Activated T-cell treated with anti-CD3 and anti-CD28 coated beads for 4 hours (primary cell): ENCODE measurements at places on chromosomes 3 and 15.

GRCh38 chr3:9137676-9138075, 111.8 kb downstream of the SRGAP3 start:
- no peak for DNase-seq

- DNase-seq = no peak
Measured at GRCh38 chr15:68106656-68107055, 52.5 kb downstream of the PIAS1 start.

GRCh38 chr15:76495487-76495886, 158.9 kb downstream of the ISL2 start:
- no peak for DNase-seq

DNA sequence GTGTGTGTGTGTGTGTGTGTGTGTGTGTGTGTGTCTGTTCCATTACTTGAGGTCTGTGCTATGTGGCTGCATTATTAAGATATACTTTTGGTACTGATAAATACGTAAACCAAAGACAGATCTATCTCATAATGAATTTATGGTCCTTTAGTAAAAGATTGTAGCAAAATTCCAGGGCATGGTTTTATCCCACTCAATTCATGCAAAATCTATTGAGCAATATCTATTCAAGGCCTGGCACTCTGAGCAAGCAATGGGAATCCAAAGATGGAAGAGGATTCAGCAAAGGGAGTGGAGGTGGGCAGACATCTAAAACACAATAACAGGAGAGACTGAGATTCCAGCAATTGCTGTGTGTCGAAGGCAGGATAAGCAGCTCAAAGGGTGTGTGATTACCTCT, 86.8 kb downstream of the RFTN1 start:
- DNase-seq = no peak

GRCh38 chr3:172282850-172283249, 165.4 kb downstream of the GHSR start:
- DNase-seq = no peak

- no peak for DNase-seq
Measured at GRCh38 chr3:59257506-59257905, 207.7 kb upstream of the CFAP20DC start.

DNA sequence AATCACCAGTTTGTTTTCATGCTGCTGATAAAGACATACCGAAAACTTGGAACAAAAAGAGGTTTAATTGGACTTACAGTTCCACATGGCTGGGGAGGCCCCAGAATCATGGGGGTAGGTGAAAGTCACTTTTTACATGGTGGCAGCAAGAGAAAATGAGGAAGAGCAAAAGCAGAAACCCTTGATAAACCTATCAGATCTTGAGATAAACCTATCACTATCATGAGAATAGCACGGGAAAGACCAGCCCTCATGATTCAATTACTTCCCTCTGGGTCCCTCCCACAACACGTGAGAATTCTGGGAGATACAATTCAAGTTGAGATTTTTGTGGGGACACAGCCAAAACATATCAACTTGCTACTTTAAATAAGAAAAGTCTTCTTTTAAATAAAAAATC, 28.9 kb downstream of the CD200R1L start:
- DNase-seq = no peak

DNA sequence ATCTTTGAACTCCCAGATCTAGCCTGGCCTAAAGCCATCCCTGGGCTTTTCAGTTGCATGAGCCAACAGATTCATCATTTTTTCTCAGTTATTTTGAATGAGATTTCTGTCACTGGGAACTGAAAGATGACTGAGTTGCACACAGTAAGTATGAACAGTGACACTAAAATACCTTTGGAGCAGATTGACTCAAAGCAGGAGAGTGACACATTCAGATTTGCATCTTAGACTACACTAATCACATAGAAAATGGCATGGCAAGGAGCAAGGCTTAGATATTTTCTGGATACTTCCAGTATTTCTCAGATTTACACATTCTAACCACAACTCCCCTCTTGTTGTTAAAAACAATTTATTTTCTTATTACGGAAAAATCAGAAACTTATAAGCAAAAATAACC, 32.8 kb downstream of the SEC62 start:
- DNase-seq = no peak

GRCh38 chr3:187015903-187016638, 85.7 kb downstream of the ST6GAL1 start:
- DNase-seq = no peak

- DNase-seq = no peak
Measured at GRCh38 chr3:20648921-20649381, 462.9 kb upstream of the SGO1 start.

- peak; percentile 98 for DNase-seq
Measured at GRCh38 chr3:69051756-69052471, at the start of gene TMF1. Gene TMF1 (minus strand): TSS chr3:69052333. CDS start chr3:69052086, 247 bp downstream.

- DNase-seq = no peak
Measured at GRCh38 chr15:58440922-58441321, 9.1 kb downstream of the LIPC start.

DNA sequence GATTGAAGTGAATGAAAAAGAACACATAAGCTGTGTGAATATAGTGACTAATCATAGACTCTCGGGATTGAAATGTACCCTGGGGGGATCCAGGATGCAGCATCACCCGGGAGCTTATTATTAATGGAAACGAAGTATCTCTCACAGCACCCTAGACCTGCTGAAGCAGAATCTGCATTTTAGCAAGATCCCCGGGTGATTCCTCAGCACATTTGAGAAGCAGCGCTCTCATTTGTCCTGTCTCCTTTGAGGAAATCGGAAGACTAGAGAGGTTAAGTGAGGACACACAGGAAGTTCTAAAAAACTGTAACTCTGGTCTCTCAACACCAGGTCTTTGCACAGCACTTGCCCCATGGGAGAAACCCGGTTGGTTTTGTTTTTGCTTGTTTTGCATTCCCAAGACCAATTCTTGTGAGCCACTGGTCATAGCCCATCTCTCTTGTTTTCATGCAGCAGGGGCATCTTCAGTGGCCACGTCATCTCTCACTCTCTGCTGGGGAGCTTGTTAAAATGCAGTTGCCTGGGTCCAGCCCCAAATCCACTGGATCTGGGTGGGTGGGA, 30.2 kb downstream of the ZNF710 start:
- DNase-seq = no peak

- no peak for DNase-seq
Measured at GRCh38 chr3:57958642-57959422, 49.4 kb upstream of the FLNB start.

DNA sequence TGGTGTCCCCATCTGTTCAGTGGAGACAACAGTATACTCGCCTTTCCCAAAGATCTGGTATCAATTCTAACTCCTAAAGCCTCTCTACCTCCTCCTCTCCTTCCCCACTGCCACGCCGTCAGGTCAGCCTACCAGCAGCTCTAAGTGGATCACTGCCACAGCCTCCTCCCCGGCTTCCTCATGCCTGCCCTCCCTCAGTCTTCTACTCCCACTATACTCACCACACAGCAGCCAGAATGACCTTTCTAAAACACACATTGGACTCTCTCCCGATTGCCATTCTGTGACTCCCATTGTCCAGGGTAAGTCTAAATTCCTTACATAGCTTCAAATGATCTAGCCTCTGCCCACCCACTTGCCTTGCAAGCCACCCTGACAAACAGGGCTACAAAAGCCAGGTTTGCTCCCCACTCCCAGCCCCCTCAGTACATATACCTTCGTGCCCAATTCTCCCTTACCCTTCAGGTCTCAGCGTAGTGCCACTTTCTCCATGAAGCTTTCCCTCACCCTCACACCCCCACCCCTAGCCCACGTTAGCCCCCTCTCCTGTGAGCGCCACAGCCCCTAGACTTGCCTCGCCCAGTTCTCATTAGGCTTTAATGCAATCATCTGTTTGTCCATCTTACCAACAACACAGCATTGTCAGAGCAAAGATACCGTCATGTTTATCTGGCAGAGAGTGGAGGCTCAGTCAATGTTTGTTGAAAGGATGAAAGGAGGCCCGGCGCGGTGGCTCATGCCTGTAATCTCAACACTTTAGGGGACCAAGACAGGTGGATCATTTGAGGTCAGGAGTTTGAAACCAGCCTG, 9.5 kb upstream of the SEMA7A start:
- no peak for DNase-seq

DNA sequence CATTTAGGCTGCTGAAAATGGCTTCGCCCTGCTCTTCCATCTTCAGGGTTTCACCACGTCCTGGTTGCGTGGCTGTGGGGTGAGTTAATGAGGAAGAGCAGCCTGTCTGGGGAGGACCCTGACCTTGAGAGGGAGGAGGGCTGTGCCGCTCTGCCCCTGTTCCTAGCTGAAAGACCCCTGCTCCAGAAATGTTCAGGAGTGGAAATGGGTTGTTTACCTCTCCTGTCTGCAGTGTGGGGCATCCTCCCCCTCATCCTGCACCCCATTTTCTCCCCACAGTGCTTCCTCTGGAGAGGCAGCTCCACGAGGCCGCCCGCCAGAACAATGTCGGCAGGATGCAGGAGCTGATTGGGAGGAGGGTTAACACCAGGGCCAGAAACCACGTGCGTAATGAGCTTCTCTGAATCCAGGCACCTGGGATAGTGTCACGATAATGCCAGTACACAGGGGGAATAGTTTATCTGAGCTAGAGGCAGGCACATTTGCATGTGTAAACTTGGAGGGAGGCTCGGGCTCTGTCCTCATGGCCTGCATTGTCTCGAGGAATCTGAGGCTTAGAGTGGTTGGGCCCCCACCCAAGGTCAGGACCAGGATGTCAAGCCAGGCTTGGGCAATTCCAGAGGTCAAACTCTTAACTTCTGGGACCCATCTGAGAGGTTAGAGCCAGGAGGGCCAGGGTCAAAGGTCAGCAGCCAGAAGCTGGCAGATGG, 4.0 kb downstream of the ANKDD1A start:
- DNase-seq = no peak

DNA sequence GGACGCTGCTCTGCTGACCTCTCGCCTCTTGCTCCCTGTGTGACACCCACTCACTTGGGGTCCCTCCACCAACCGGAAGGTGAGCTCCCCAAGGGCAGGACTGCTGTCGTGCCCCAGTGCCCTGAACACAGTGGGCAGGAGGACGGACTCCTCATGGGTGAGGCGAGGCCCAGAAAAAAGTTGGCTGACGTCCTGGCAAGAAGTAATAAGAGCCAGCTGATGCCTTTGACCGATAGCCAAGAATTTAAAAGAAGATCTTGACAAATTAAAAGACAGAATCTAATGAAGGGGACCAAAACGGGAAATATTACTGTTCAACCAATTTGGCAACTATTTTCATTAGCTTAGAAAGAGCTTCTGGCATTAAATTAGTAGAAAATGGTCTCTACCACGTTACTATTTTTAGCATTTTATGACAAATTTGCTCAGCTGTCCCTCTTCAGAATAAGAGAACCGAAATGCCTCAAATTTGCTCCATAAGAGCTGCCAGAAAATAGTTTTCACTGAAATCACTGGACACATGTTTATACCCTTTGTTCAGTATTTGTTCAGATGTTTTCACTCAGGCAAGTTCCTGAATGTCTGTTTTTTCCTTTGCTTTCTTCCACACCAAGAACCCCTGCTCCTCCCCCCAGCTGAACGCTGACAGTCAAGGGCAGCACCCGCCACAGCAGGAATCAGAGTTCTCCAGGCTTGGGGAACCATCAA, 60.5 kb downstream of the XXYLT1 start:
- DNase-seq = no peak

GRCh38 chr3:167814441-167814951, 79.0 kb downstream of the SERPINI1 start:
- no peak for DNase-seq

DNA sequence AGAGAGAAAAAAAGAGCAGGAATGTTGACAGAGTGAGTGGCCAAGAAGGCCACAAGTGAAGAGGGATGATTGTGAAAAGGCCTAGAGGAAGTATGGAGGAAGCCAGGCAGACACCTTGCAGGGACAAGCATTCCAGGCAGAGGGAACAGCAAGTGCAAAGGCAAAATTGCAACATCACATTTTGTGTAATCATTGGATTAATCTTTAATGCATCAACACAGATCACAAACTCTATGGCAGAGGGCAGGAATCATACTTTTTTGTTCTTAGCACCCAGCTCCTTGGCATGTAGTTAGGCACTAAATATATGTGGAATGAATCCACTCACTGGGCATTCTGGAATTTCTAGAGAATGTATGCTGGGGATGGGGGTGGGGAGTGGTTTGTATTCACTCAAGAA, 312.1 kb upstream of the PROK2 start:
- DNase-seq = no peak

DNA sequence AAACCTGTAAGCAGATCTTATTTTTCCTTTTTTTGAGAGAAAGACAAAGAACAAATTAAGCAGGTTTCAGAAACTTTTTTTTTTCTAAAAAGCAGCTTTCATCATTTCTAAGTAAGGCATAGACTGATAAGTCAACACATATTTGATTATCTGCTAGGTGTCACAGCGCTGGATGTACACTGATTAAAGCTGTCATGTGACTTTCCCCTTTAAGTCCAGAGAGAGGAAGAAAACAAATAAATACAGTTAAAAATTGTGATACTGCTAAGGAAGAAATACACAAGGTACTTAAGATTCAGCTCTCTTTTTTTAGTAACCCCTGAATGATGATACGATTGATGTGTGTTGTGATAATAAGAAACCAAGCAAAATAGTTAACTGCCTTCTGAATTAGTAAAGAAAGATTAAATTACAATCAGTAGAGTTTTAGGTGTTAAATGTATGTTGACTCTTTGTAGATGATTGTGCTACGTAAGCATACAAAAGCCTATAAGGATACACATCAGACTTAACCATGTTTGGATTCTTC, 2.8 kb downstream of the GLCE start:
- DNase-seq = no peak
